ENCODE measurements at places on chromosomes 13 and 19.

DNA sequence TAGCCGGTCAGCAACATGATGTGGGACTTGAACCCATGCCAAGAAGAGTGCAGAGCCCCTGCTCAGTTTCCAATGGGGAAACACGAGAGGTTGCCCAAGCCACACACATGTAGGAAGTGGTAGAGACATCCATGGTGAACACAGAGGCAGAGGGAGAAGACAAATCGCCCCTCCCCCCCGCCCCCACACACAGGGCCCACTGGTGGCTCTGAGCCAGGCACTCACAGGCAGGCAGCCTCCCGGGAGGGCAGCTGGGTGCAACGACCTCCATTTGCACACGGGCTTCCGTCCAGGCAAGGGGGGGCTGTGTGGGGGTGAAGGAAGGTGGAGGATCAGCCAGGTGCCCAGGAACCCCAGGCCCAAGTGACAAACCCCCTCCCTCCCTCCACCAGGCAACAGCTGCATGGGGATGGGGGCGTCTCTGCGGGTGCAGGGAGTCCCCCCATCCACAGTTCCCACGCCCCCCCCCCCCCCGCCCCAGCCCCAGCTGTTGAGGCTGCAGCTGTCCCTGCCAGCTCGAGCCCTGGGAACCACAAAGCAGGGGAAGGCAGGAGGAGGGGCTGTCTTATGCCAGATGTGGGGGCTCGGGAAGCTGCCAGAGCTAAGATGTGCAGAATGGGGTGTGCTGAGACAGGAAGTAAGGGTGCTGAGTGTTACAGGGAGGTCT is 3.4 kb downstream of the NOTCH3 start:
- no peak for DNase-seq

DNA sequence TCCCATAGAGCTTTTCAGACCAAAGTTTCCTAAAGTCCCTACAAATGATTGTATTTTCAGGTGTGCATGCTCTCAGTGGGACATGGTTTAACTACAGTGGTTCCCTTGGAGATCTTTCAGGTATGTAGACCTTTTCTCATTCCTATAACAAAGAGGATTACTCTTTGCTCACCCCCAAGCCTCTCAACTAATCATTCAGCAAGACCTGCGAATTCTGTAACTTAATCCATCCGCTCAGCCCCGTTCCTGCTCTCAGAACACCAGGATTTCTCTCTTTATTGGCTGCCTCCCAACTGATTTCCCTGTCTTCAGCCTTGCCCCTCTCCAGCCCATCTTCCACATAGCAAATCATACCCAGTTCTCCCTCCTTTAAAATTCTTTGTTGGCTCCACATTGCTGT is 253.6 kb downstream of the MTUS2 start:
- DNase-seq: no peak

DNA sequence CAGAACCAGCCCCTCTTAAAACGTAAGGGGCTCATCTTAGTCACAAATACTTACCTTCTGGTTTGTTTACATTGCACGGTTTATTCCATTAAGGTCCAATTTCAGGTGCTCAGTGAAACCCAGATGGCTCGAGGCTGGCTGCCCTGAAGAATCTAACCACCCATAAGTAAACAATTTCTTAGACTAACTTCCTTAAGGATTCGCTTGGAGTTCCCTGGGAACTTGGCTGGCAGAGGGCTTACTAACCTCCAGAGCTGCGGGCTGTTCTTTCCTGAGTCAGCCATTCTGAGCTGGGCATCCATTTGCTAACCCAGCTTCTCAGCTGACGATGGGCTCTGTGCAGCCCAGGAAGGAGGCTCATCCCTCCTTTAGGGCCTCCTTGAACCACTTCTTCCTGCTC is 262.1 kb downstream of the FGF9 start:
- DNase-seq: no peak

DNA sequence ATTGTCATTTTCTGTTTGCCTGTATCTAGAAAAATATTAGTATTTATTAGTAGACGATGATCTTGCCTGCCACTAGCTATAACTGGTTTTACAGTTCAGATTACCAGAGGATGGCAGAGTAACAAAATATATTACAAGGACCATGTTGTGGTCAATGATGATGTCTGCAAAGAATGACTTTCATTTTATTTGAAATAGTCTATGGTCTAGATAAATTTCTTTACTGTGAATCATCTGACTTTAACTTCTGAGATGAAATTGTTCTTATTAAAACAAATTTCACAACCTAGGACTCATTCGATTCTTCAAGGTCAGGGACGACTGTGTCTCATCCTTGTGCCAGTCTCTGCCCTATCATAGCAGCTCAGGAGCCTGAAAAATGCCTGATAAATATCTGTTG is 637.8 kb upstream of the KLF12 start:
- DNase-seq: no peak

DNA sequence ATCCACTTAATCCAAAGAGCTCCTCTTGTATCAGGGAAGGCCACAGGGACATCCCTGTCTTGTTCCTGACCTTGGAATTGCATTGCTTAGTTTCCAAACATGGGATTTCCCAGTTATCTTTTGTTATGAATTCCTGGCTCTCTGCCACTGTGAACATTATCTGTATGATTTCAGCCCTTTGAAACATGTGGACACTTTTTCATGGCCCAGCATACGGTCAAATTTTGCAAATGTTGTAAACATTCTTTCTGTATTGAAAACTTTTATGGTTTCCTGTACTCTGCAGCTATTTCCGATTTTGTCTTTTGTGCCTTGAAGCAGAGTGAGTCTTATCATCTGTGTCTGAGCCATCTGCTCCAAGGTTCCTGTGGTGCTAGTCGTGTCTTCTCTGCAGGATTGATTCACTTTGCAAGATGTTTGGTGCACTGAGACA is 4.5 kb upstream of the CFAP97D2 start:
- DNase-seq: no peak

GRCh38 chr19:1883784-1884183 is 1.5 kb downstream of the ABHD17A start:
- no peak for DNase-seq
